ENCODE measurements at places on chromosomes 13 and 19.

GRCh38 chr13:82791035-82791434, 1091.2 kb downstream of the SLITRK1 start:
- no peak for DNase-seq

- DNase-seq, result no peak
These were observed 661.0 kb downstream of the SLITRK1 start for GRCh38 chr13:83221256-83221655.

DNA sequence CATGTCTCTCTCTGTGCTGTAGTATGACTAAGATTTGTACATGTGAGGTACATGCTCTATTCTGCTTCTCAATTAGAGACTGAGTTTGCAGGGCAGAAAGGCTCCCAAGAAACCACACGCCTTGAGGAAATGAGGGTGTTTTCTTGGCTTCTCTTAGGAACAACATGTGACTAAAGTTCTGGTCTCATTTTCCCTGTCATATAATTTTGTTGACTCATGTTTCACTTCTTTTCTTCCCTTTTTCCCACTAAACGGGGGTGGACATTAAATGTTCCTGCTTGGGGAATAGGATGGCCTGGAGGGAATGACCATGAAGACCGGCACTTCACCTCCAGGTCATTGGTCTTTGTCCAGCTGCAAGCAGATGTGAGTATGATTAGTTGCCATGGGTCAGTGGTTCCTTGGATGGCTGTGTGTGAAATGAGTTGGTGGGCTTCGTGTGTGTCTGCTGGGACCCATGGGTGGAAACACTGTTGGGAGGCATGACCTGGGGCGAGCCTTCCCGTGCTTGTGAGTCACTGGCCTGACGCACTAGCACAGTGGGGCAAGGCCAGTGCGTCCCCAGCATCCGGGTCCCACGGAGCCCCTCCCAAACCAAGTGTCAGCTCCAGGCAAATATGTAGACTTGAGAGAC, 56.6 kb downstream of the COL4A1 start:
- no peak for DNase-seq

- no peak for DNase-seq
These were observed 151.3 kb downstream of the LMO7 start for GRCh38 chr13:75787249-75787928.

DNA sequence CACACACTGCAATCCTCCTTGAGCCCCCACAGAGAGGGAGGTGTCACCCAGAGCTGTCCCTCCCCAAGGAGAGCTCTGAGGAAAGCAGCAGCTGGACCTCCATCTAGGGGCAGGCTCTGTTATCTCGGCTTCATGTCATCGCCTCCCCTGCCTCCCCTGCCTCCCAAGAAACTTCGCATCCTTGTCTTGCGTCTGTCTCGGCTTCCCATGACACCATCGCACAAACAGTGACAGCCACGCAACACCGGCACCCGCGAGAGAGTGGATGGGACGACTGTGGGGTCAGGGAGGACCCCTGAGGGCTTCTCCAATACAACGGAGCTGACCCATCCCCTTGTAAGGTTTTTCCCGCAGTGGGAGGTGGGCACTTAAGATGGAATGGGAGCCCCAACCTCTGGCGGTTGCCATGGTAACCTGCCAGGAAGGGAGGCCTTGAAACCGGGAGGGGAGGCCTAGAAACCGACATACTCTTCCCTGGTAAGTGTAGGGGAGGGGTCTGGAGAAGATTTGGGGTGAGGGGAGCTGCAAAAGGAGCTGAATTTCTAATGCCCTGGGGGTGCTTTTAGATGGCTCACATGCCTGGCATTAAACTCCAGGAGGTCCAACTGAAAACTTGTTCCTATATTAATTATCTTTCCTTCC, 16.3 kb downstream of the TLE2 start:
- DNase-seq, result no peak

DNA sequence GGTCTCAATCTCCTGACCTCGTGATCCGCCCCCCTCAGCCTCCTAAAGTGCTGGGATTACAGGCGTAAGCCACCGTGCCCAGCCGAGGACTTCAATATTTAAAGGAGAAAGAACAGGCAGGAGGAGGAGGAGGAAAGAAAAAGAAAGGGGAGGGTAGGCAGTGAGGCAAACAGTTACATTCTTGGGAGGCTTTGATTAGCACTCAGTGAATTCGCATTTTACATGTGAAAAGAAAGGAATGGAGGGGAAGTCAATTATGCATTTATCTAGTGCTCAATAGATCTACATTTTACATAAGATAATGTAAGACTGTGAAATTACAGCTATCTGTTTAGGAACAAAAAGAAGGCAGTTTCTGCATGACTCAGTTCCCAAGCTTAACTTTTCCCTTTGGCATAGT, 30.9 kb upstream of the CXCL17 start:
- DNase-seq, result no peak

- no peak for DNase-seq
These were observed 583.9 kb upstream of the SLITRK6 start for GRCh38 chr13:86383151-86383550.

GRCh38 chr19:10730932-10731331, 13.1 kb downstream of the DNM2 start:
- DNase-seq, result no peak

- DNase-seq, result no peak
These were observed at the start of gene IQCN for GRCh38 chr19:18274219-18274780. Gene IQCN, minus strand, starts transcription at chr19:18274452. Its CDS starts 4,974 bp downstream, at chr19:18269478.

DNA sequence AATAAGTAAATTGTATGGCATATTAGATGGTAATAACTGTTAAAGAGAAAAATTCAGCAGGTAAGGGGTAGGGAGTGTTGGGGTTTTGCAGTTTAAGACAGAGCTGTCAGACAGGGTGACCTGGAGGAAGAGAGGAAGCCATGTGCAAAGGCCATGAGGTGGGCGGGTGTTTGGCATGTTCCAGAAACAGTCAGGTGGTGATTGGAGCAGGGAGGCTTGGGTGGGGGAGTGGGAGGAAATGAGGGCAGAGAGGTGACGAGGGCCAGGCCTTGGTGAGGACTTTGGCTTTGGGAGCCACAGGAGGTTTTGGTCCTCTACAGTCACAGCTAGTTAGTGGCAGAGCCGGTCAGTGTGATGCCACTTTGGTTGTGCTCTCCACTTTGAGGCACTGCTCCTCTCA, 20.1 kb downstream of the RYR1 start:
- no peak for DNase-seq

GRCh38 chr19:54465426-54466109, 2.0 kb upstream of the LENG9 start:
- no peak for DNase-seq

GRCh38 chr13:30446126-30446500, 19.6 kb downstream of the HMGB1 start:
- DNase-seq, result no peak

DNA sequence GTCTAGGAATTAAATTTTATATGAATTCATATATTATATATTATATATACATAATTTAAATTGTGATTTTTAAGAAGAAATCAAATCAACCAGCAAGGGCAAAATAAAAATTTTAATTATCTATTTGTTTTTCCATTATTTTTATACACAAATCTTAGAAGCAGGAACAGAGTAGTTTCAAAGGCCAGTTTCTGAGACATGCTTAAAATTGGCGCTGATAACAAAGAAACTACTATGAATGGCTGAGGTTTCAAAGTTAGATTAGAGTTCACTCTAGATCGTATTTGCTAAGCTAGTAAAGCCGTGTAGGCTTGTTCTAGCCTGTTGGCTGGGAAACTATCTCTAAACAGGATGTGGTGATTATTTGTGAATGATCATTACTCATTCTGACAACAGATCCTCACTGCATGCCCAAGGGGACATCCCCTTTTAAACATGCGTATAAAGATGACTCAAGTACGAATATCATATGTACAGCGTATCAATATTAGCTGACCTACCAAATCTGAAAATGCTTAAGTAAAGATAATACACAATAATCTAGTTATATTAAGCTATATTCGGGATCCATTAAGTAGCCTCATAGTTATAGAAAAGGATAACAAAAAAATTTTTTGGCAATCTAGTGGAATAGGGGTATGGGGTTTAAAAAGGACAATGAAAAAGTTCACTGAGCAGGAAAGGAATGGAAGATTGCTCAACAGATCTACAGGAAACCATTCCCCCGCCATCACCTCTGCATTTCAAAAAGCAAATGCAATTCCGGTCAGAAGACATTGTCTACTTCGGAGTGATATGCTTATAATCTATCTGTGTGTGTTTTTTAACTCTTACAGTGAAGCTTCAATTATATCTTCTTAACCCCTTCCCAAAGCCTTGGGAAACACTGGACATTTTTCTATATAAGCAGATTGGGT, 150.1 kb downstream of the SHISA2 start:
- no peak for DNase-seq

DNA sequence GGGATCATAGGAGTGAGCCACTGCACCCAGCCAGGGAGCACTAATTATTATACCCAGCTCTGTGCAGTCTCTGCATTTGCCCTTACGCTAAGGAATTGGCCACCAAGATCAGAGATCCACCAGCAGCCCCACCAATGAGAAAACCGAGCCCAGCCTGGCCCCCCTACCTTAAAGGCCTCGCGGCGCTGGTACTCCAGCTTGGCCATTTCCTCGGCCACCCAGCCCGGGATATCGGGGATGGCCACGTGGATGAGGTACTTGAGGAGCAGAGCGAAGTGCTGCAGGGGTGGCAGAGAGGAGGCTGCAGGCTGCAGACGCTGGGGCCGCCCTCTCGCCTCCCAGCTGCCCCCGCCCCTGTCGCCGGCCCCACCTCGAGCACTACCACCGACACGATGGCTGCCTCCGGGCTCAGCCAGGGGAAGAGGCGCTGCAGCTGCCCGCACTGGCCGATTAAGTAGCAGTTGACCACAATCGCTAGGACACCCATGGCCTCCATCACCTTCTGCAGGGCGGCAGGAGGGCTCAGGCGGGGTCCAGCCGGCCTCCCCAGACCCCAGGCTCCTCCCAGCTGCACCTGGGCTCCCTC, 7.5 kb downstream of the ANO8 start:
- no peak for DNase-seq

- no peak for DNase-seq
These were observed 196.9 kb downstream of the KATNAL1 start for GRCh38 chr13:30110301-30111070.

DNA sequence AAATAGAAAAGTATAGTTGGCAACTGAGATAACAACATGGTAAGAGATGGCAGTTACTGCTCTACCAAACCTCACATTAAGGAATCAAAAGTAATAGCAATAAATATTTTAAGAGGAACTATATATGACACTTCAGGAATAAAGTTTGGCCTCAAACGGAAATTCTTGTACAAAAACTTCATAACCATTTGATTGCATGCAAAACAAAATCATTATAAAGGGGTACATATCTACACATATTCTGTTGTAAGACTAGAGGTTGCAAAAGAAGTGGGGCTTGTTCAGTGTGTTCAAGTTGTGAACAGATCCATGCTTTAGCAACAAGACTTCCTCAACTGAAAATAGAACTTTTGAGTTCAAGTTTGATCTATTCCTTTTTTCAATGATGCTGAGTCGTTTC, 133.5 kb upstream of the MIR17HG start:
- no peak for DNase-seq

GRCh38 chr19:56332695-56333094, 18.1 kb upstream of the ZSCAN5A start:
- no peak for DNase-seq

GRCh38 chr13:87678372-87678752, 7.2 kb downstream of the SLITRK5 start:
- no peak for DNase-seq
